Testis (tissue), 5 donors: ENCODE measurements at places on chromosomes 13 and 19. TPM values are rescaled to one million over a fixed set of nuclear protein-coding genes. Genes with fewer than 3 reads are reported as not detected.

DNA sequence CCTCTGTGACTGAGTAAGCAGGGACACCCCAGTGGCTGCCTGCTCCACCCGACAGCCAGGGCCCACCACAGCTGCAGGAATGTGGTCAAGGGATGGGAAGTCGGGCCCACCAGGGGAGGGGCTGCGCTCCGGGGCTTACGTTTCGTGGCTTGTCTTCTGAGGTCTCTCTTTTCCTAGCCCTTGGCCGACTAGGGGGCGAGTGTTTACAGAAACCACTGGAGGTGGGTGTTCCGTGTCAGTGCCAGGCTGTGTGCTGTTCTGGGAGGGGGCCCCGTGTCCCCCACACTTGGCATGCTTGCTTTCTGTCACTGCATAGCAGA is 4.5 kb downstream of the ADAT3 start:
- no peak for DNase-seq
- H3K4me3 ChIP-seq, result no peak overlapping the region

DNA sequence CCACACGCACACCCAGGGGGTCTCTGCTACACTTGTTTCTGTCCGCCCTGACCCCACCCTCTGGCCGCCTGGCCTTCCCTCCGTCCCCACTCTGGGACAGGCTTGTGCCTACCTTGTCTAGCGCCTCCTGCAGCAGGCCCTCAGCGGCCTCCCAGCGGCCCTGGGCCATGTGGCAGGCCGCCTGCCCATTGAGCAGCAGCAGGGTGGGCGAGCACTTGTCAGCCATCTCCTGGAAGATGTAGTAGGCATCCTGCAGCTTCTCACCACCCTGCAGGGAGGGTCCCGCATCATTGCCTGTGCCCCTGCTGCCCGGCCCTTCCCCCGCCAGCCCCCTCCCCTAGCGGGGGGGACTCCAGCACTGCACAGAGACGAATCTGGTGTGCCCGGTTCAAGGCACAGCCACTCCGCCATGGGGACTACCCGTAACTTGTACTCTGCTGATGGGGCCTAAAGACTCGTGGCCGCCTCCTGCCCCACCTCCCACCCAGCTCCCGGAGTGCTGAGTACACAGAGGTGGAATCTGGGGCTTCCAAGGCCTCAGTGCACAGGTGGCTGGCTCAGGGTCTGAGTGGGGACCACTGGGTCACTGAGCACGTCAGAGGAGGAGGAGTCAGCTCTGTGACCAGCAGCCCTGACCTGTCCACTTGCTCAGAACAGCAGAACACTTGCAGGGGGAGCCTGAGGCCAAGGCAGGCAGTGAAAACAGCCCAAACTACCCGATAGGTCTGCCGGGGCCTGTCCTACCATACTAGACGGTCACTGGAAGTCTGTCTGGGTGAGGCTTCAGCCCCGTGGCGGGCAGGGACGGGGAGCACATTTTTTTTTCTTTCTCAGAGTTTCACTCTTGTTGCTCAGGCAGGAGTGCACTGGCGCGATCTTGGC is 7.4 kb upstream of the CERS1 start:
- H3K4me1 ChIP-seq, result peaks cover 15% of the 10 kb centered on the region
- H3K27me3 ChIP-seq, result no peaks in the 10 kb centered on the region
- no peak overlapping the region for H3K27ac ChIP-seq
- no peaks in the 10 kb centered on the region for H3K36me3 ChIP-seq
- H3K4me3 ChIP-seq, result no peak overlapping the region

GRCh38 chr19:46776927-46777911 is 11.2 kb downstream of the SLC1A5 start:
- DNase-seq, result peak; percentile 26
- H3K27me3 ChIP-seq, result no peaks in the 10 kb centered on the region
- no peak overlapping the region for H3K4me3 ChIP-seq
- no peaks in the 10 kb centered on the region for H3K4me1 ChIP-seq
- H3K36me3 ChIP-seq, result no peaks in the 10 kb centered on the region

GRCh38 chr19:6516659-6517291 is 14.1 kb upstream of the TNFSF9 start:
- no peaks in the 10 kb centered on the region for H3K36me3 ChIP-seq
- H3K4me1 ChIP-seq, result no peaks in the 10 kb centered on the region
- H3K27me3 ChIP-seq, result no peaks in the 10 kb centered on the region
- H3K4me3 ChIP-seq, result peak overlapping the region; percentile 60
- H3K27ac ChIP-seq, result peak overlapping the region; percentile 73
- peak; percentile 91 for DNase-seq

DNA sequence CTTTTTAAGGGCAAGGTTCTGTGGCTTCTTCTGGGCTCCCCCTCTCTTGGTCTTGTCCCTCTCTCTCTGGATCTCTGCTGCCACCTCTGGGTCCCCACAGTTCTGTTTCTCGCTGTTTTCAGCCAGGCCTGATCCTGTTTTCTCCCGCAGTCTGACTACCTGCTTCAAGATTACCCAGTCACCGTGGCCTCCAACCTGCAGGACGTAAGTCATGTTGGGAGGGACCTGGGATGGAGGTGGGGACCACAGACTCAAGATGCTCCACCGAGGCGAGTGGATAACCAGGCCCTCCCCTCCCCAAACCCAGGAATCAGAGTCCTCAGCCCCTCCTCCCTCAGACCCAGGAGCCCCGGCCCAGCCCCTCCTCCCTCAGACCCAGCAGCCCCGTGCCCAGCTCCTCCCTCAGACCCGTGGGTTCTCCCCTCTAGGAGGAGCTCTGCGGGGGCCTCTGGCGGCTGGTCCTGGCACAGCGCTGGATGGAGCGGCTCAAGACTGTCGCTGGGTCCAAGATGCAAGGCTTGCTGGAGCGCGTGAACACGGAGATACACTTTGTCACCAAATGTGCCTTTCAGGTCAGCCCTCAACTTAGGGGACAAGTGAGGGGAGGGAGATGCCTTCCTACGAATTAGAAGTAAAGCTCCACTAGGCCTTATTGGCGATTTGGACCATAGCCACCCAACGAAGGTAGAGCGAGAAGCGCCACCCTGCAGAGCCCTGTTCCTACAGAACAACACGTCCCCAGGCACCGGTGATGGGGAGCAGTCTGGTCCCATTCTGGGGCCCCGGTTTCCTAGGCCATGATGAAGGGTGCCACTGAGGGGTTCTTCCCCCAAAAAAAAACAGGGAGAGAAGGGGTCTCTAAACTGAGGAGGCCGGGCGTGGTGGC is 2.2 kb downstream of the FLT3LG start:
- no peak for DNase-seq
- no peaks in the 10 kb centered on the region for H3K27me3 ChIP-seq
- H3K4me3 ChIP-seq, result no peak overlapping the region
- H3K36me3 ChIP-seq, result no peaks in the 10 kb centered on the region

- H3K4me1 ChIP-seq, result no peaks in the 10 kb centered on the region
- H3K27ac ChIP-seq, result peak overlapping the region; percentile 80
- H3K4me3 ChIP-seq, result peak overlapping the region; percentile 84
- no peaks in the 10 kb centered on the region for H3K27me3 ChIP-seq
Measured at GRCh38 chr19:52335768-52336116, 301 bp upstream of the ZNF610 start.

DNA sequence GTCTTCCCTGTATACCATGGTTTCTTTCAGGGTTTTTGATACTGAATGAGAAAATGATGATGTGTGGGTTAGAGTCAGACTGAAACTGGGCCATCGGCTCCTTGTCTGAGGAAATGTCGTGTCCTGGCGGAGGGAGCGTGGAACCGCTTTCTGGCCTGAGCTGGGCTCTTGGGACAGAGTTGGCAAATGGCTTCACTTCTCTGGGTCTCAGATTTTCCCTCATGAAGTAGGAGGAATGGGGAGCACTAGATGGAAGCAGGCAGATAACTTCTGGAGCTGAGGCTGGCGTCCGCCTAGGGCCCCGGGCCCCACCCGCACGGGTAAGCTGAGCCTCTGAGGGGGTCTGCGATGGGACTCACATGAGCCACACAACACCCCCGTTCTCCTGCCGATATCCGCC is 133.3 kb upstream of the WASF3 start:
- no peak overlapping the region for H3K4me3 ChIP-seq
- no peaks in the 10 kb centered on the region for H3K27me3 ChIP-seq
- no peaks in the 10 kb centered on the region for H3K36me3 ChIP-seq
- peaks cover 3% of the 10 kb centered on the region for H3K4me1 ChIP-seq
- no peak for DNase-seq
- H3K27ac ChIP-seq, result no peak overlapping the region

DNA sequence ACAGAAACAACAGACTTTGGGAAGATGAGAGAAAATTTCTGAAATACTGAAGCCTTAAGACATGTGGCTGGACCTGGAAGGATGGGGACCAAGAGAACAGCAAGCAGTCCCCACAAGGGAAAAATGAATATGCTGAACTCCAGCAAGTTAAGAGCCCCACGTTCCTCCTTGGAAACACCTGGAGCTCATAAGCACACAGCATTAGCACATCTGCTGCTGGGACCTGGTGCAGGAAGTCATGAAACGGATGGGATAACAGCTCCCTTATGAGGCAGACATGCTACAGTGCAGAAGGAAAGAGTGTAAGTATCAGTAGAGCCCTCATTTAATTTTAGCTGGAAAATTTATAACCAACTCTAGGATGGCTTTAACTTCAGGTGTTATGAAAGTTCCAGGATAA is 67.3 kb downstream of the SLC15A1 start:
- H3K4me1 ChIP-seq, result no peaks in the 10 kb centered on the region
- H3K4me3 ChIP-seq, result no peak overlapping the region
- no peaks in the 10 kb centered on the region for H3K27me3 ChIP-seq

DNA sequence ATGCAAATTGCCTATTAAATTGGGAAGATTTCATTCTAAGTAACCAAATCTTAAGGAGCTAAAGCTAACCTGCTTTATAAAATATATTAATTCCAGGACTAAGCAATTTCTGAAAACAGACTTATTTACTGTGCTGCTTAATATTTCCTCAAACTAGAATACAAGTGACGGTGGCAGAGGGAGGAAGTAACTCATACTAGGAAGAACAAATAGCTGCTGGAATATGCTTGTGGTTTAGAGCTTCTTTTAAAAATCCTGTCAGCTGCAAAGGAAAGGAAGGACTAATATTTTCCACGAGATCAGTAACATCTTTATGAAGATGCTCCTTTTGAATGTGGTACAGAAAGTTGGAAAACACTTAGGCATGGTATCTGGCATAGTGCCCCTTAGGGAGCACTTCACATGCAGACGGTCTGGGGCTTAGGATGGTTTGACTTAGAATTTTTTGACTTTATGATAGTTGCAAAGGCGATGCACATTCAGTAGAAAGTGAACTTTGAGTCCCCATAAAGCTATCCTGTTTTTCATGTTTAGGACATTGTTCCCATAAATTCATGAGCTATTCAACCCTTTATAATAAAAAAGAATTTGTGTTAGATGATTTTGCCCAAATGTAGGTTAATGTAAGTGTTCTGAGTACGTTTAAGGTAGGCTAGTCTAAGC is 3.4 kb upstream of the HNRNPA1L2 start:
- H3K4me1 ChIP-seq, result no peaks in the 10 kb centered on the region
- H3K4me3 ChIP-seq, result no peak overlapping the region
- no peaks in the 10 kb centered on the region for H3K36me3 ChIP-seq
- no peak for DNase-seq

GRCh38 chr13:20654156-20654555 is 49.3 kb upstream of the IL17D start:
- H3K27me3 ChIP-seq, result no peaks in the 10 kb centered on the region
- no peak overlapping the region for H3K27ac ChIP-seq
- H3K4me3 ChIP-seq, result no peak overlapping the region
- H3K36me3 ChIP-seq, result no peaks in the 10 kb centered on the region
- H3K4me1 ChIP-seq, result no peaks in the 10 kb centered on the region

DNA sequence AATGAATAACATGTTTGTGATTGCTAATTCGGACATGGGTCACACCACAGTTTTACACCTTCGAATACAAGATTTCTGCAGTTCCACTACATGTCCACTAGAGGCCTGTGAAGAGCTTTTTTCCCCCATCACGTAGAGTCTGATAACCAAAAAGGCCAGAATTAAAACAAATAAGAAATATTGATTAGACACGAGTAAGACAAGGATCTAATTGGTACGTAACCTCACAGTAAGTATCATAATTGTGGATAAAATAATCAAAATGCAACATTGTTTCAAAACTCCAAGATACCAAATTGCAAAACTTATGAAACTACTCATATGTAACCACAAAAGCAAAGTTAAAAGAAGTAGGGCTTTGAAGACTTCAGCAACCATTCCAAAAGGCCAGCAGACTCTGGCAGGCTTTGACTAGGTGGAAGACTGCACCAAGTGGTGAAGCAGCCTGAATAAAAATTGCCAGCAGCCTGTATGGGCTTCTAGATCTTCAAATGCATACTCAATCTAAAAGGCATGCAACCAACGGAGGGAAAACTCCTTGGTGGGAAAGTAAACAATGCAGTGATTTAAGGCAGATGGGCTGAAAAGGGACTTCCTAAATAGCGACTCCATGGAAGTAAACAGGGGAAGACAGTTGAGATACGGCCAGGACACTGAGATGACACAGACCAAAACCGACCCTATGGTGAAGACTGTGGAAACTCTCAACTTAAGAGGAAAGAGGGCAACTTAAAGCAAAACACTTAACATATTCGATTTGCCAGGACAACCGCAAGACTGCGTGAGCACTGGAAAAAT is 56.7 kb downstream of the STARD13 start:
- H3K27ac ChIP-seq, result peak overlapping the region; percentile 47
- H3K4me3 ChIP-seq, result no peak overlapping the region
- DNase-seq, result no peak
- H3K4me1 ChIP-seq, result peaks cover 25% of the 10 kb centered on the region
- H3K36me3 ChIP-seq, result no peaks in the 10 kb centered on the region

IRGC gene
- total RNA-seq, result 97.4 TPM

LILRB5 gene
- total RNA-seq, result 4.4 TPM

CCL25 gene
- not detected for total RNA-seq

CEACAM7 gene
- total RNA-seq, result 0.39 TPM

BRME1 gene
- total RNA-seq, result 26.3 TPM

MBD3L1 gene
- 5.1 TPM for total RNA-seq

STK11 gene
- 194 TPM for total RNA-seq
